ENCODE measurements at places on chromosomes 7 and 10. TPM values are rescaled to one million over a fixed set of nuclear protein-coding genes. Genes with fewer than 3 reads are reported as not detected.

DNA sequence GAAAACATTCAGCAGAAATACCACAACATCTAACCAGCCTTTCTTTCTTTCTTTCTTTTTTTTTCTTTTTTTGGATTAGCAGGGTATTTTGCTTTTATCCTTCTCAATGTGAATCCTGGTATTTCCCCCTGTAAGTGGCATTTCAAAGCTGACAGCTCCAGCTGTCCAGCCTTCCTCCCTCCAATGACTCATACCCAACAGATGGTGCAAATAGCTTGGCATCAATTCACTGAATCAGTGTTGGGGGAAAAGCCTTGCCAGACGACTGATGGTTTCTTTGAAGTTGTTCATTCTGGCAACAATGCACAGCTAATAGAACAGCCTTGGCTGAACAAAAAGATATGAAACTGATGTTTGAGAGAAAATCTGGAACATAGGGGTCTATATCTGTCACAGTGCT lies 316.8 kb upstream of the STEAP1 start:
- DNase-seq: peak; percentile 86

- no peak for DNase-seq
These were observed 13.2 kb downstream of the ORAI2 start for GRCh38 chr7:102446387-102447156.

- DNase-seq: no peak
These were observed 97.7 kb upstream of the FAM180A start for GRCh38 chr7:135846339-135846738.

DNA sequence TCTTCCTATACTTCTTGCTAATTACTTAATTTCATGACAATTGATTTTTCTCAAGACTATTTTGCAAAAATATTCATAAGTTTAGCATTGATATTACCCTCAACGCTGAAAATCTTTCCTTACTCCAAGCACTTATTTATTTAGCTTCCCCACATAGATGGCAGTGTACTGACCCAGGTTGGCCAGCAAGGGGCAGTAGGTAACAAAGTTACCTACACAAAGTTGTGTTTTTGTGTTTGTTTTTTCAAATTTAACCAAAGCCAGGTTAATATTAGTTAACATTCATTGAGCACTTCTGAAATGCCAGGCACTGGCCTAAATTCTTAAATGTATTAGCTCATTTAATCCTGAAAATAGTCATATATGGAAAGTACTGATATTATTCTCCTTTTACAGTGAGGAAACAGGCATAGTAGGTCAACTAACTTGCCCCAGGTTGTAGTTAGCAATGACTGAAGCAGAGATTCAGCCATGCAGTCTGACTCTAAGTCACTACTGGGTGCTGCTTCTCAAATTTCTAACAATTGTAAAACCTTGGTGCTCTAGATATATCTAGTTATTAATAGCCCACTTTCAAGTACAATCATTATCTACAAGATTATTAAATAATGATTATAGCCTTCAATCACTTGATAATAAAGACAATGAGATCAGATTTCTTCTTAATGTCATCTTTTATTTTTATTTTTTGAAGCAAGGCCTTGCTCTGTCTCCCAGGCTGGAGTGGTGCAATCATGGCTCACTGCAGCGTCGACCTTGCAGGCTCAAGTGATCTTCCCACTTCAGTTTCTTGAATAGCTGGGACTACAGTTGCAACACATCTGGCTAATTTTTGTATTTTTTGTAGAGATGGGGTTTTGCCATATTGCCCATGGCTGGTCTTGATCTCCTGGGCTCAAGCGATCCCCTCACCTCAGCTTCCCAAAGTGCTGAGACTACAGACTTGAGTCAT lies 5.8 kb upstream of the GGCT start:
- DNase-seq: peak; percentile 58

- no peak for DNase-seq
These were observed 13.7 kb upstream of the HOXA13 start for GRCh38 chr7:27213433-27214238.

The FGFR2 gene
- total RNA-seq: 45.9 TPM

The H2BK1 gene
- total RNA-seq: not detected

All from SJCRH30 (cell line).